Inflammatory macrophage treated with lipopolysaccharide for 4 hours (primary cell): ENCODE measurements at places on chromosomes 12 and 14.

DNA sequence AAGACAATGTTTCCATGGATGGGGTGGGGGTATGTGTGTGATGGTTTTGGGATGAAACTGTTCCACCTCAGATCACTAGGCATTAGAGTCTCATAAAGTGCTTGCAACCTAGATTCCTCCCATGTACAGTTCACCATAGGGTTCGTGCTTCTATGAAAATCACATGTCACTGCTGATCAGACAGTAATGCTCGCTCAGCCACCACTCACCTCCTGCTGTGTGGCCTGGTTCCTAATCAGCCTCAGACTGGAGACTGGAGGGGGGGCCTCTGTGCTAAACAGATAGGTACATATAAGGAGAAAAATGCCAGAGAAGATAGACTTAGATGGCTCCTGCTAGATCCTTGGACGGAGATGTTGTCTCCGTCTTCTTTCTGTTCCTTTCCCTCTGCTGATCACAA, 1296.9 kb upstream of the SEL1L start:
- DNase-seq, result no peak

- no peak for DNase-seq
Measured at GRCh38 chr14:61505815-61506809, 184.7 kb downstream of the PRKCH start.

- DNase-seq, result no peak
Measured at GRCh38 chr14:38329246-38329645, 73.4 kb upstream of the CLEC14A start.

DNA sequence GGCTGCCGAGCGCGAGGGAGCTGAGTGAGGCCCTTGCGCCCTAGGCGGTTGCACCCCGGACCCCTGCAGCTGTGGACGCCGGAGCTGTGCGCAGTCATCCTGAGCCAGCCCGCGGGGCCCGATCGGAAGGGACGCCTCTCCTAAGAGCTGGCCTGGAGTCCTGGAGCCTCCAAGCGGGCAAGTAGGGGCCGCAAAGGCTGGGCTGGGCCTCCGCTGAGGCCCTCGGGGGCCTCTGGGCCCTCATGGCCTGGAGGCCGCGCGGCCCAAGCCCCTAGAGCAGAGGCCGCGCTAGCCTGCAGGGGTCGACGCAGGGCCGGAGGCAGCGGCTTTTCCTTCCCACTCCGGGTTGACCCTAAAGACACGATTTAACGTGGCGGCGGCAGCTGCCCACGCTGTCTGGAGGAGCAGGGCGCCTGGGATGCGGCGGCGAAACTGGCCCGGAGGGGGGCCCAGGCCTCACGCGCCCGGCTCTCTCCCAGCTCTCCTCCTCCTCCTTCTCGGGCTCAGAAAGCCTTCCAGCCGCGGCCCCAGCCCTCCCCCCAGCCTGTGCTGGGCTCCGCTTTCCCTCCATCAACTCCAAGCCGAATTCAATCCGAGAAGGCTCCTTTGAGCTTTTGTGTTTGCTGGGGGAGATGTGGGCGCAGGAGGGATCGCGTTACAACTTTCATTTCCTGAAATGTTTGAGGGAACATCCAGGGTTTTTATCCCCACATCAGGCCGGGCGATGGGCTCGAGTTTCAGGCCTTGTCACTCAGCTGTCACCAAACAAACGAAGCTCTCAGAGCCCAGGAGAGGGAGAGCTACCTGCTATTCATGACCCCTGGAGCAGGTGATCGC, 11.6 kb downstream of the SIX1 start:
- DNase-seq, result no peak

GRCh38 chr12:78359520-78359919, 505.1 kb upstream of the SYT1 start:
- DNase-seq, result no peak

DNA sequence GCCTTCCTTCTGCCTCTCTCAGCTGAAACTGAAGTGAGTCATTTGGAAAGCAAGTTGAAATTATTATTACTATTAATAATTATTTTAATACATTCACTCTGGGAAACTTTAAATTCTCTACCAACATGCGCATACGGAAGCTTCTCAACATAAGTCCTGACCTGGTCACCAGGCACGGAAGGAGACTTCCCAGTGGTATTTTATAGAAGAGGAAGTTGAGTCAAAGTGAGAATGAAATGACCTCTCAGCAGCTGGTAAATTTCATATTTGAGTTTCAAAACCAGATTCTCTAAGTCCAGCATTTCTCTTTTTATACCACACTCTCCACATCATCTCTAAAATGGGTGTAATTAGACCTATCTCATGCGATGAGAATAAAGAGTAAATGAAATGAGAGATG, 747.4 kb downstream of the VRK1 start:
- DNase-seq, result peak; percentile 93

GRCh38 chr12:39403376-39403775, 39.5 kb downstream of the KIF21A start:
- DNase-seq, result no peak

DNA sequence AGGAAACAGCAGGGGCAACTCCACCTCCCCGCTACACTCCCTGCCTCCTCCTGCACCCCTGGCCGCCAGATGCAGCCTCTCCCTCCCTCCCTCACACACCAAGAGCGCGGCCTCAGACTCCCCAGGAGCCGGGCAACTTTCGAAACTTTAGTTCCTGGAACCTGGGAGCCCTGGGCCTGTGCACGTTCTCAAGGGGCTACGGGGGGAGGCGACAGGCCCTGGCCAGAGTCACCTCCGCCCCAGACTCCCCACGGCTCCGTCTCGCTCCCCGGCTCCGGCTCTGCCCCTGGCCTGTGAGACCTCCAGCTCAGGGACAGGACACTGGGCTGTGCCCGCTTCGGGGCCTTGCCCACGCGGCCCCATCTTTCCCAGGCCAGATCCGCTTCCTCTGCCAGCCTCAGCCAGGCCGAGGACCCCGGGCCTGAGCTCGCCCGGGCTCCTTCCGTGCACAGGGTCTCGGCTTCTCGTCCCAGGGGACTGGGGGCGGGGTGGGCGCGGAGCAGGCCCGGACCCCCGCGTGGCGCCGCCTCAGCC, 5.5 kb downstream of the AMN start:
- no peak for DNase-seq

DNA sequence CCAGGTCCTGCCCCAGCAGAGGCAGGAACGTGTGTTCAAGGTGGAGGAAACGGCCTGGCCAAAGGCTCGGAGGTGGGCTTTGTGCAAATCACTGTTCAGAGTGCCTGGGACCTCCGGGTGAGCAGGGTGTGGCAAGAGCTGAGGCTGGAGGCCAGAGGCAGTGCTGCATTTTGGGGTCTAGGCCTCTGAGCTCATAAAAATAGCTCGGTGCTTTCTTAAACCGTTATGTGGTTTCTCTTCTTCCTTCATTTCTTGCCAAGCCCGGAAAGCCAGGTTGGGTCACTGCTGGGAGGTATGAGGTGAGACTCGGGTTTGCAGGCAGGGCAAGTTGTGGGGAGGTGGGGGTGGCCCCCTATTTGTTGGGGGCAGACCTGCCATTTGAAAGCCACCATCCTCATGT, 178.8 kb upstream of the MYL2 start:
- no peak for DNase-seq

- DNase-seq, result no peak
Measured at GRCh38 chr12:88424791-88425730, 155.2 kb downstream of the KITLG start.

GRCh38 chr12:40980427-40980961, 207.6 kb upstream of the PDZRN4 start:
- no peak for DNase-seq

GRCh38 chr14:76205708-76206107, 54.0 kb downstream of the GPATCH2L start:
- DNase-seq, result no peak

DNA sequence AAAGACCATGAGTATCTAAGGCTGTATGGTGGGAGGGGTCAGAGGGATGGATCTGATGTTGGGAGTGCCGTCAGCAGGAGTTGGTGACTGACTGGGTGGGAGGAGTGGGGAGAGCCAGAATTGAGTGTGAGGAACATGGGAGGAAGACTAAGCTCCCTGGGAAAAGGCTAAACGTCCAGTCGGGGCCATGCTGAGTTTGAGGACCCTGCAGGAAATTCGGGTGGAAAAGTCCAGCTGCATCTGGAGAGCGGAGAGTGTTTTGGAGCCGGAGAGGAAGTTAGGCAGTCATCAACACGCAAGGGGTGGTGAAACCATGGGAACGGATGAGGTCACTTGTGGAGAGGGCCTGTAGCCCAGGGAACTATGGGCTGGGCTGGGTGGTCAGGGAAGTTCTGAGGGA, 60.9 kb downstream of the ELK3 start:
- DNase-seq, result peak; percentile 72

GRCh38 chr14:67358924-67359774, 455 bp downstream of the ATP6V1D start:
- peak; percentile 4 for DNase-seq

GRCh38 chr14:64864258-64864657, 15.4 kb downstream of the SPTB start:
- DNase-seq, result no peak

GRCh38 chr14:98169170-98169587, 1102.8 kb downstream of the BCL11B start:
- DNase-seq, result no peak

DNA sequence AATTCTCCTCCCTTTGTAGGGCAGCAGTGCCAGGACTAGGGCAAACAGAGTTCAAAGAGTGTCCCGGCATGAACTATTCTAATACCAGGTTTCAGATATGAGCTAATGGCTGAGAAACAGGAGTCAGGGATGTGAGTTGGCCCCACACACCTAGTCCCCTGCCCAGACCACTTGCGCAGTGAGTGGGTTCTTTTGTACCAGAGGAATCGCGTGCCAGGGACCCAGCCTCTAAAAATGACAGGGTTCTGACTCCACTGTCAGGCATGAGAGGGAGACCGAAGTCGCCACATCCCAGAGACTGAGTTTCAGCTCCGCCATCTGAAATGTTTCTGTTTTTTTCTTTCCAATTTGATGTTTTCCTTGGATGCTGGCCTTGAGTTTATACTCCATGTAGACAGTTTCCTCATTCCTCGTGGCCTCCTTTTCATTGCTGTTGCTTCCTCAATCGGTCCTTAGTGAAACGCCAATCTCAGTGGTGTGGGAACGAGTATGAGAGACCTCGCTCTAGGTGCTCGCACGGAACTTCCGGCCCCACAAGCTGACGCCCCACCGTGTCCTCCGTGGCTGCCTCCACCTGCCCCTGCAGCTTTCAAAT, 31.5 kb downstream of the FBXL14 start:
- no peak for DNase-seq

DNA sequence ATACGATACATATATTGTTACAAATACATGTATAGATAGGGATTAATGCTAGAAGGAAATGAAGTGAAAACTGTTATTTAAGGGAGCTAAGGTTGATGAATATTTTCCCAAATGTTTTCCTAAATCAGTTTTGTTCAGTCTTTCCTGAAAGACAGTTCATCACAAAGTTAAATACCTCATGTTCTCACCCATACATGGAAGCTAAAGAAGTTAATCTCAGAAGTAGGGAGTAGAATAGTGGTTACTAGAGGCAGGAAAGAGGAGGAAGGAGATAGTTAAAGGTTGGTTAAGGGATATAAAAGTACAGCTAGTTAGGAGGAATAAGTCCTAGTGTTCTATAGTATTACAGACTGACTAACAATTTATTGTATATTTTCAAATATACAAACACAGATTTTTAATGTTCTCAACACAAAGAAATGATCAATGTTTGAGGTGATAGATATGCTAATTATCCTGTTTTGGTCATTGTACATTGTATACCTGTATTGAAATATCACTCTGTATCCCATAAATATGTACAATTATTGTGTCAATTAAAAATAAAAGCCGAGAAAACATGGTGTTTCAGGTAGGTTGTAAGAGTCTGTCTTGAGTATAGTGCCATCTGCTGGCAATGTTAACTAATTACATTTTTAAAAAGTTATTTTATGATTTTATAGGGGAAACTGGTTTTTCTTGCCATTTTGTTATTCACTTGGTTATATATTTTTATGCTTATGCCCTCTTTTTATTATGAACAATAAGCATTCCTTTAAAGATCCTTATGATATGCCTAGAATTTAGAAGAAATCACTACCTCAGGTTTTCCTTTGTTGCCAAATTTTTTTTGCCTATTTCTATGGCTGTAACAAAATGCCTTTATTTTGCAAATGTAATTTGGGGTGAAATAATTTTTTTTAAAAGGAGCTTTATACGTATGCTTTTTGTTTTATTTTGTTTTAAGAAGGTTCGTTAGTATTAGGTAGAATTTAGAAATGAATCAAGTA, 26.9 kb downstream of the ZDHHC17 start:
- DNase-seq, result peak; percentile 13

DNA sequence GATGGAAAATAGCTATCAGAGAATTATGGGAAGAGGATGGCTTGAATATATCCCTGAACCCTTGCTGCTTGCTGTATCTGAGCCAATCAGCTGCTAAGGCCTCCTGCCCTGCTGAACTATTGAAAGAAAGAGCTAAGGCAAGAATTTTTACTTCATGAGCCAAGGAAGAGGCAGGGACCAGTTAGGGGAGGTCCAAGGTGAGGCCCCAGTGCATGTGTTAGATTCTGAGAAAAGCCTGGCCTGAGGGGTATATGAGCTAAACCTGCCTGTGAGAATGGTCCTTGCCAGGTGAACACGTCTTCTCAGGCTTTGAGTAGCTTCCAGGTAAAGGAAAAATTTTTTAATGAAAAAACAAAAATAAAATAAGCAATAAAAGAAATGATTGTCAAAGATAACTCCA, 218.0 kb downstream of the SYT1 start:
- DNase-seq, result no peak

DNA sequence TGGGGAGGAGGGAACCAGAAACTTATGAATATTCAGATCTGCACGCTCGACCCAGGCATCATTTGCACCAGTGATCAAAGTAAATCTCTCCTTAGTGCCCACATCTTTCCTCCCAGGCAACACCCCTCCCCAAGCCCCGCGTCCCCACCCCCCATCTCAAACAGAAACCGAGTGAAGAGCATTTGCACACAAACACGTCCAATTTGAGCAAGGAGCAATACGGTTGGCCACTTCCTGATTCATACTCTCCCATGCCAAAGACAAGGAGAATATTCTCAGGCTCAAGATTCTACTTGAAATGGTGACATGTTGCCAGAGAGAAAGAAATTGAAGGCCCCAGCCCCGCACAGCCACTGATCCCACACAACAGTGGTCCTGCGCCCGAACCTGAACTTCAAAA, 7.1 kb downstream of the FOXN3 start:
- peak; percentile 24 for DNase-seq

GRCh38 chr12:103272949-103273348, 222.8 kb downstream of the C12orf42 start:
- DNase-seq, result no peak

GRCh38 chr14:51028851-51029754, 65.8 kb downstream of the TRIM9 start:
- DNase-seq, result no peak

DNA sequence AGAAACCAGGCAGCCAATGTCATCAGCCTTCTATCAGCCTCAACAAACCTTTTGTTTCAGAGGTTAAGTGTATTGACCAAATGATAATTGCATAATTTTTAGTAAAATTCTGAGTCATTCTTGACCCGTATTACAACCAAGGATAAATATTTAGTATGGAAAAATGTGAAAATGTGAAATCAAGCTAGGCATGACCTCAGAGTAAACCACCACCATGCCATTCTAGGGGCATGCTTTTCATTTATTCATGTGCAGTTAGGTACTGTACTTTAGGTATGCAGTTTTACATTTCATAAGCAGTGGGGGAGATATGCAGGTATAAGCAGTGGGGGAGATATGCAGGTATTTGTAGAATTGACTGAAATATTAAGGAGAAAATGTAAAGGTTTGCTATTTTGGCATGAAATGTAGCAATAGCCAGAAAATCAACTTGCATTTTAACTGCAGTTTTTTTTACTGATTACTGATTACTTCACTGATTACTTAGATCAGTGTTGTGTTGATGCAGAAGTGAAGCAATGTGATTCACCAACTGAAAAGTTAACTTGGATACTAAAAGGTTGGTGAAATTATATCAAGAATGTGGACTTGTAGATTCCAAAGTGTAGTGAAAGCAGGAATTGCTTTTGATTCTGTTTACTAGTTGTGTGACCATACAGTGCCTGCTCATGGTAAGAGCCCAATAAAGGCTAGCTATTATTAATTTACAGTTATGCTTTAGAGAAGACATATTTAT, 184.2 kb downstream of the ESR2 start:
- DNase-seq, result no peak
